ENCODE measurements at places on chromosomes 3 and 15.
A peak's percentile ranks its signal among the peaks of the same experiment; 100 is the strongest.

DNA sequence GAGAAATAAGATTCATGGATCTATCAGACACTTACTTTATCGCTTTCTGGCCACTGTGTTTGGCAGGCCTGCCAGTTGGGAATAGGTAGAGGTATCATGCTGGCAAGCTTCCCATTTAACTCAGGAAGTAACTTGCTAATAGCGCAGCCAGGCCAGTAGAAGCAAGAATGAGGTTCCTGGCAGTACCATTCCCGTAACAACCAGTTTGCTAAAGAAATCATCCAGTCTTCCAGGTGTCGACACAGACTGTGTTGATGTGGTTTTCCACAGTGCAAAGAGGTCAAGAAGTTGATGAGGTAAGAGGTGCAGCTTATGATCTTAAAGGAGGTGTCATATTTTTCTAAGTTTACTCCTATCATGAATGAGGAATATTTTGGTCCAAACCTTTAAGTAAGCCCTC lies 46.2 kb downstream of the DPH6 start:
- no peak for DNase-seq

- DNase-seq, result no peak
These were observed 93.4 kb downstream of the THRB start for GRCh38 chr3:24401090-24401810.

DNA sequence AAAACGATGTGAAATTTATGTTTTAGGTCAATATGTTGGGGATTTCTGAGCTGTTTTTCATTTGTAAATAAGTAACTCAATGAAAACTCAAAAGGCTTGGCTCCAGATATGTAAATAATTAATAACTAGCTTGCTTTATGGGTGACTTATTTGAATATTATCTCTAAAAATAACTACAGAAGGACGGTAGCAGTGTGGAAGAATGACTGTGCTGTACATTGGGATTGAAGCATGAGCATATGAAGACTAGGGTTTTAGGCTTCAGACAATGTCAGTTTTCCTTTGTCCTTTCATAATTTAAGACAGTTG lies 343.9 kb downstream of the GRM7 start:
- no peak for DNase-seq

DNA sequence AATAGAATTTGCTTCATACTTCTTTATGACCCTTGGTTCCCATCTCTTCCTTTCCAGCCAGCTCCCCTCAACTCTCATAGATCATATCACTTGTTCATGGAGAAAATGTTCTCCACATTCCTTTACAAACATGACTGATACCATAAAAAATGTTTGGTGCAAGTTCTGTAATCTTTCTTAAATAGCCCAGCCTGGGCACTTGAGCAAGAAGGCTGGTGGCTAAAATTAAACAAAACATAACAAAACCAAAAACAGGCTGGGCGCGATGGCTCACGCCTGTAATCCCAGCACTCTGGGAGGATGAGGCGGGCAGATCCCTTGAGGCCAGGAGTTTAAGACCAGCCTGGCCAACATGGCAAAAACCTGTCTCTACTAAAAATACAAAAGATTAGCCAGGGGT lies 8.9 kb upstream of the POLR2M start:
- DNase-seq, result no peak

DNA sequence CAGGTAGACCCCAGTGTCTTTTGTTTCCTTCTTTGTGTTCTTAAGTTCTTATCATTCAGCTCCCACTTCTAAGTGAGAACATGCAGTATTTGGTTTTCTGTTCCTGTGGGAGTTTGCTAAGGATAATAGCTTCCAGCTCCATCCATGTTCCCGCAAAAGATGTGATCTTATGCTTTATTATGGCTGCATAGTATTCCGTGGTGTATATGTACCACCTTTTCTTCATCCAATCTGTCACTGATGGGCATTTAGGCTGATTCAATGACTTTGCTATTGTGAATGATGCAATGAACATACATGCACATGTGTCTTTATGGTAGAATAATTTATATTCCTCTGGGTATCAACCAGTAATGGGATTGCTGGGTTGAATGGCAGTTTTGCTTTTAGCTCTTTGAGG lies 24.4 kb downstream of the MCCC1 start:
- no peak for DNase-seq

DNA sequence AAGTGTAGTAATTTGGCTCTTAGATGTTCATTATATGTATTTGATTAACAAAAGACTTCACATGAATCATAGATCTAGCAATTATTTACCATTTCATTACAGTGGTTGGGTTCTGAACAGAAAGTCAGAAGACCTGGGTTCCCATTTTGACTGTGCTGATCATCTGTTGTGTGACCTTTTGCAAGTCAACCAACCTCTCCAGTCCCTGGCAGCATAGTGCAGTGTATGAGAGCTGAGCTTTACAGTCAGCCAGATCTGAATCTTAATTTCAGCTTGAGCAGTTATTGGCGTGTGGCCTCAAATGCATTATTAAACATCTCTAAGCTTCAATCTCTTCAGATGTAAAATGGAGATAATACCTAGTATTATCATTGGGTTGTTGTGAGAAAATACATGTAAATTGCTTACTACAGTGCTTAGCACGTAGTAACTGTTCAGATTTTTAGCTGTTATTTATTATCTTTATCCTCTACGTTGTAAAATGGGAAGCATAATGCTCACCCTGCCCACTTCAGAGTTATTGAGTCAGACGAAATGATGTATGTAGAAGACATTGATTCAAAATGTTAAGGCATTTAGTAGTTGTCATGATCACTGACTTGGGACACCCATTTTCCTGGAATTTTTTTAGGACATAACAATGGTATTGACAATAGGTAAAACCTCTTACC lies 104.0 kb downstream of the KLHL25 start:
- DNase-seq, result no peak

- no peak for DNase-seq
These were observed 187.1 kb upstream of the AGTR1 start for GRCh38 chr3:148510561-148510960.

DNA sequence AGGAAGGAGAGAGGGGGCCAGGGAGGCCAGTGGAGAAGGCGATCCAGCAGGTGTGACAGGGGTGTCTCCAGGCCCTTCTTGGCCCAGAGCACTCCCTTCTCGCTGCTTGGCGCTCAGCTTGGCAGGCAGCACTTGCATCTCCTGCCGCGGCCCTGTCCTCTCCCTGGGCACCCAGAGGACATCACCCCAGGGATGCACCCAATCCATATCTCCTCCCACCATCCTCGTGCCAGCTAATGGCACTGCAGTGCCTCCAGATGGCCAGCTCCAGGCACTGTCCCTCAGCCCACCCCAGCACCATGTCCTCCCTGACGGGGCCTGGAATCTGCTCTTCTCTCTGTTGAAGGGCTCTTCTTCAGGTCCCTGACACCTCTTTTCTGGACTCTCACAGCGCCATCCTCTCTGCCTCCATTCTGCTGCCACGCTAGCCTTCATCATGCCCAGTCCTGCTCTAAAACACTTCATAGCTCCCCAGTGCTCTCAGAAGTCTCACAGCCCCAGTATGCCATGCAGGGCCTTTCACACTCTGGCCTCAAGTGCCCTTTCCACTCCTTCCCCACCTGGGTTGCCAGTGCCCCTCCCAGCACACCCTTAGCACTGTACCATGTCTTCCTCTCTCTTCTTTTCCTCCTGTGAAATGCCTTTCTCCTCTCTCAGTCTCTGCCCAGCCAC lies 106.8 kb upstream of the SLC6A11 start:
- no peak for DNase-seq

DNA sequence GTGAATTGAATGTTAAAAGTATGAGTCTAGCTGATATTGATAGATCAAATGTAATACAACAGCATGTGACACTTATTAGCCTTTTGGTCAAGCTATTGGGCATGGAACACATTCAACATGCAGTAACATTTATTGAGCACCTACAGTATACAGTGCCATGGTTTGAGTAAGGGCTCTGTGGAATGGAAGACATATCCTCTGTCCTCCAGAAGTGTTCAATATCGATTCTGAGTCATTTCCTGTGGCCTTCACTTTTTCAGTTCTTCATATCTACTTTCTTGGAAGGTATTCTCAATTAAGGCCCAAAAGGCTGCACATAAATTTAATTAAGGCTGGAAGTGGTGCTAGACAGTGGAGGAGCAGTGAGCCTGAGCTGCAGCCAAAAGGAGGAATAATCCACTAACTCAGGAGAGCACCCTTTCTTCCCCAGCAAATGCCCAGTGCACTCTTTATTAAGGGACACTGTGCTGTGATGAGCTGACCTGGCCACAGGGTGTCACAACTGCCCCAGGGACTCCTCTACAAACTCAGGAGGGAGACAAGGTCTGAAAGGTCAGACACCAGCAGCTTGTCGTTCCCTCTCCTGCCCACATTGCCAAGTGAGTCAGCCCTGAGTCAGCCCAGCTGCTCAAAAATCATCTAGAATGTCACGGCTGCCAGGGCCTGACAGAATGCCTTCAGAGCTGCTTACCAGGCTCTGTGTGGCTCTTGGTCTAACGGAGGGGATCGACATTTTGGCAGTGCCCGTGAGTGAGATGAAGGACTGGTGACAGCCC lies 544.8 kb downstream of the AGBL1 start:
- peak; percentile 96 for DNase-seq

DNA sequence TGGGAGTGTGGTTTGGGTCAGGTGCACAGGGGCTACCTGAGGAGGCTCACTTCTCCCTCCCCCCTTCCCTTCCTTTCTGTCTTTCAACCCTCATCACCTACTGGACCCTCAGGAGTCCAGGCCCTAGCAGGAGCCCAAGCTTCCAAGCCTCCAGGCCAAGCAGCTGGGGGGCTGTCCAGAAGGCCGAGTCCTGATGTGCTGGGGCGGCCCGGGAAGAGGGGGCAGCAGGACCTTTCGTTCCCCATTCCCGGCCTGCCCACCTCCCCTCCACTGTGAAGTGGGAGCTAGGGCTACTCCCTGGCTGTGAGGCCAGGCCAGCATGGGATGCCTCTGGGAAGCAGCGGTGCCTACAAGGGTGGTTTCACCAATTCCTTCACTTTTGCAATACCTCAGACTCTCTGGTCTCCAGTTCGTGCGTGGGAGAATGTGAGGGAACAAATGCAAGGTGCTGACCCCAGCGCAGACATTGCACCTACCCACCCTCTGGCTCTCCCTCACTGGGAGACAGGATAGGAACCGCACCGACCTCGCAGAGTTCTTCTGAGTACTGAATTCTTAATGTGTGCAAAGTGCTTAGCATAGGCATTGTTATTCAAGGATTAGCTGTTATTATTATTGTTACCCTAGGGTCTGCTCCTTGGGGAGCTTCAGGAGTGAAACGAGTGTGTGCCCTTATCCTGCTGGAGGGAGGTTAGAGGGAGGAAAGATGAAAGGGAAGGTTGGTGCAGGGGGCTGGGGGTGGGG lies 2.5 kb downstream of the EPHB3 start:
- no peak for DNase-seq

- DNase-seq, result no peak
These were observed 5.0 kb upstream of the PAQR9 start for GRCh38 chr3:142968319-142969025.

- peak; percentile 61 for DNase-seq
These were observed 178.0 kb downstream of the PCCB start for GRCh38 chr3:136428167-136428566.

DNA sequence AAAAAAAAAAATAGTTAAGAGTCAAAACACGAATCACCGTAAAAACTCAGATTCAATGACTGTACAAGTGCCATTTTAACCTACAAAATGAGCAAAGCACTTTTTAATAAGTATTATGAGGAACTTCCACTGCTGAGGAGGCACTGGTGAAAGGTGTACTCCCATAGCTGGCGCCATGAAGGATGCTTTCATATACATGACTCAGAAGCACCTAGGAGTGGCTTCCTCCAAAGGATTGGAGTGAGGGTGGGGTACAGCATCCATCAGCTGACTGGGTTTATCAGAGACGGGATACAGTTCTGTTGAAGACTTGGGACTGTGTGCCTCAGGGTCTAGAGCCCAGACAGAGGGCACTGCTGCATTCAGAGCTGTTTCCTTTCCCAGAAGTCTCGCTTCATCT lies 60.9 kb upstream of the MEX3B start:
- DNase-seq, result no peak

GRCh38 chr3:122608916-122609315 lies 31.5 kb downstream of the PARP15 start:
- DNase-seq, result no peak

DNA sequence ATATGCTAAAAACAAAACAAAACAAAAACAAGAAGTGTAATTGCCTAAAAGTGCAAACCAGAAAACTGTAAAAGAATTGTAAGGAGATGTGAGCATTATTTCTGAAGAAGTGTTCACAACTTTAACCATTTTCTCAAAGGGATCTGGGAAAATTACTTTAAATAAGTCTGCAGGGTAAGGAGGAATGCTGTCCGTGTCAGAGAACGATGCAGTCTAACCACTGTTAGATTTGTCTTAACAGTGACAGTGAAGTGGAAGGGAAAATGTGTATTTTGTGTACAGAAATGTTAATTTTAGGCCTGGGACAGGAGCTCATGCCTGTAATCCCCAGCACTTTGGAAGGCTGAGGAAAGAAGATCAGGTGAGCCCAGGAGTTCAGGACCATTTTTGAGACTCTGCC lies 95.7 kb downstream of the DLG1 start:
- DNase-seq, result no peak

GRCh38 chr3:127455541-127456450 lies 134.7 kb downstream of the TPRA1 start:
- peak; percentile 92 for DNase-seq

- peak; percentile 26 for DNase-seq
These were observed 1.2 kb downstream of the PHC3 start for GRCh38 chr3:170180079-170180907.

DNA sequence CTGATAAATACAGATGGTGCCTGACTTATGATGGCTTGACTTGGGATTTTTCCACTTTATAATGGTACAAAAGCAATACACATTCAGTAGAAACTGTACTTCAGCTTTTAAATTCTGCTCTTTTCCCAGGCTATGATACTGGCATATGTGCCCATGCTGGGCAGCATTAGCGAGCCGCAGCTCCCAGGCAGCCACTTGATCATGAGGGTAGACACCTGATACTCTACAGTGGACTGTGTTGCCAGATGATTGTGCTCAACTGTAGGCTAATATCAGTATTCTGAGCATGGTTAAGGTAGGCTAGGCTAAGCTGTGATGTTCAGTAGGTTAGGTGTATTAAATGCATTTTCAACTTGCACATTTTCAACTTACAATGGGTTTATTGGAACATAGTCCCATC lies 17.7 kb upstream of the FEM1B start:
- DNase-seq, result no peak

DNA sequence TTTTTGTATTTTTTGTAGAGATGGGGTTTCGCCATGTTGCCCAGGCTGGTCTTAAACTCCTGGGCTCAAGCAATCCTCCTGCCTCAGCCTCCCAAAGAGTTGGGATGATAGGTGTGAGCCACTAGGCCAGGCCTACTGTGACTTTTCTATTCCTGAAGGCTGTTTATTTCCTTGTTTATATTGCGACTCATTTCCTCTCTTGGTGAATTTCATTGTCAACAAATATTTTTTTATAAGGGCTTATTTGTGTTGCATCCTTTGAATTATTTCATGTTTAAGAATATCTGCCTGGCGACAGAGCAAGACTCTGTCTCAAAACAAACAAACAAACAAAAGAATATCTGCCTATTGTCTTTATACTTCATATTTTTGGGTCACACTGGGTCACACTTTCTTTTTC lies 29.4 kb upstream of the MCCC1 start:
- no peak for DNase-seq

DNA sequence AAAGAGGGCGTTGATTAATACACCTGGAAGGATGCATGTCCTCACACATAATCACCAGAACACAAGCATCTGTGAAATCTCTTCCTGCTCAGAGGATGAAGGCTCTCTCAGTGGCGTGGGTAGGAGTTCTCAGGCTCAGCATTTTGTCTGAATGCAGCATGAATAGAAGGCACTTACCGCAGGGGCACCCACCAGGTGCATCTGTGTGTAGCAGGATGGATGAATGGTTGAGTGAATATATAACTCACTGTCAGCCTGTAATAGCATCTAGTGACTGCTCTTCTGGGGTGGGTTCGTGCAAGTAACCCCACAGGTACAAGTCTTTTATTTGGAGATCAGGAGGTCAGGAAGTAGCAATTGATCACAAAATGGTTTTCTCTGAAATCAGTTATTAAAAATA lies 143.0 kb downstream of the SQOR start:
- DNase-seq, result no peak
